NCI-H1930 (cell line): ENCODE measurements at places on chromosomes 3 and 15.

DNA sequence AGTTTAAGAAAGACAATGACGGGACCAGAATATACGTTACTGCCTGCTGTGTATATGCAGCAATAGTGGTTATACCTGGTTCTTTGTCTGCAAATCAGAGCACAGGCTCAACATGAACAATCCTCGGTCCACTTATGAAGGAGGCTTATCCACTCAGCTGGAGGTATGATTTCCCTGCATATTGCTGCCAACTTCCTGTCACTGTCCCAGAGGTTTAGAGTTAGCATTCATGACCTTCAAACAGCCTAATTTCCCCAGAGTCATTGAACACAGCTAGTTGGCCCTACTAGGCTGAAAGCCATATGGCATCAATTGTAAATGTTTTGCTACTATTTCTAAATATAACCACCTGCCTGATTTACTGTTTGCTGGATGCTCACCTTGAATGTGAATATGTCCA, 224.9 kb upstream of the ZNF717 start:
- no peak for DNase-seq

- no peak for DNase-seq
Measured at GRCh38 chr15:57553526-57553925, 38.2 kb upstream of the MYZAP start.

DNA sequence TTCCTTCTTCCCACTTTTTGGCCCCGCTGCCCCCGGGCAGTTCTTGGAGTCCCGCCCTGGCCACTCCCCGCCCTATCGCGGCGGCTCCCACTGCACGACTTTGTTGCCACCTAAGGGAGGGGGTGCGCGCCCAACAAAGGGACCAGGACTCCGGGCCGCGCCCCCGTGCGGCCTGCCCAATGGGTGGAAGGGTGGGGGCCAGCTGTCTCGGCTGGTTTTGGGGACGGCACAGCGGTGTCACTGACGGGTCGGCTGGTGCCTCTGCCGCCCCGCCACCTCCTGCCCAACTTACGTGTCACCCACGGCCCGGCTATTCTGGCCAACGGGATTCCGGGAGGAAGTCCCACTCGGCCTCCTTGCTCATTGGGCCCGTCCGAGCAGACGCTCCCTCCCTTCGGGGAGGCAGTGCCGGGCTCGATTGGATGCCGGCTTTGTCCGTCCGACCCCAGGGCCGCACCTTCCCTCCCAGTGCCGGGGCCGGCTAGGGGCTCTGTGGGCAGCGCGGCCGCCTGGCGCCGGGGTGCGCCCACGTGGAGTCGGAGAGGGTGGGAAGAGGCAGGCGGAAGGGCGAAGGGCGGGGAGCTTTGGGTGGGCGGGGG, at the start of gene GOLIM4:
TSS of gene GOLIM4 (minus strand) at position 314 of the 599 bp plus-strand sequence. CDS start 639 bp downstream, outside the sequence.
- peak; percentile 90 for DNase-seq

GRCh38 chr15:80951941-80952340, 37.7 kb downstream of the MESD start:
- DNase-seq = no peak

GRCh38 chr3:76026379-76026778, 241.0 kb upstream of the ZNF717 start:
- no peak for DNase-seq

DNA sequence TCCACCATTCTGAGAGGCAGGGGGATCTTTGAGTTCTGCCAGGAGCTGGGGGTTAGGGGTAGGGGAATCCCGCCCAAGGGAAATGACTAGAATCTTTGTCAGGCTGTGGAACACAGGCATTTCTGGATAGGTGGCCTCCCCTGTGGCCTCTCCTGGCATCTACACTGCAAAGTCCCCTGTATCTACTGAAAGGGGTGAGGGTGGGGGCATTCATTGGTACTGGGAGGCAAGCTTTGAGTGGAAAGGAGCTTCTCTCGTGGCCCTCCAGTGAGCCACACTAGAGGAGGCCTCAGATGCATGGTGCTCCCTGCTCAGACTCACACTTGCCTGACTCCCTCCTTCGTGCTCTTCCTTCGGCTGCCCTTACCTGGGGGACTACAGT, 59.9 kb downstream of the CCNL1 start:
- DNase-seq = no peak

GRCh38 chr3:143531101-143531500, 317.2 kb downstream of the SLC9A9 start:
- no peak for DNase-seq

- DNase-seq = no peak
Measured at GRCh38 chr15:60363087-60363549, 34.7 kb downstream of the ANXA2 start.

- no peak for DNase-seq
Measured at GRCh38 chr3:137925080-137925479, 84.9 kb upstream of the CLDN18 start.

DNA sequence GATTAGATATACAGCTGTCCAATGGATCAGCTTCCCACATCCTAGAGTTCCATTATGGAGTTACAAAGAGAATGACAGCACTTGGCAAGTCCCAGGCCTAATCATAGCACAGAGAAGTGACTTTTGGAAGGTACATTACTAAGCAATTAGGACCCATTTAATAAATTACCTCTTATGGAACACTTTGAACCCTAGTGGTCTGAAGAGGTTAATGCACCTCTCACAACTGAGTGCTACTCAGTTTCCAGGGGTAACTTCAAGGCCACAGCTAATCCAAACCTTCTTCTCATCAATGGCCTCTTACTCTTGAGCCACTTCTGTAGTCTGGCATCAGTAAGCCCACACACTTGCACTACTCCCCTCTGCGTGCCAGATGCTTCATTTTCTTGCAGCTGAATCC, 34.9 kb upstream of the MEIS2 start:
- DNase-seq = no peak

- DNase-seq = no peak
Measured at GRCh38 chr3:67462187-67462586, 192.2 kb downstream of the SUCLG2 start.

GRCh38 chr15:57290187-57290586, 86.1 kb upstream of the CGNL1 start:
- no peak for DNase-seq

- no peak for DNase-seq
Measured at GRCh38 chr3:179318876-179319275, 4.0 kb upstream of the ZNF639 start.

- DNase-seq = no peak
Measured at GRCh38 chr3:154192225-154192624, 71.0 kb downstream of the ARHGEF26 start.

DNA sequence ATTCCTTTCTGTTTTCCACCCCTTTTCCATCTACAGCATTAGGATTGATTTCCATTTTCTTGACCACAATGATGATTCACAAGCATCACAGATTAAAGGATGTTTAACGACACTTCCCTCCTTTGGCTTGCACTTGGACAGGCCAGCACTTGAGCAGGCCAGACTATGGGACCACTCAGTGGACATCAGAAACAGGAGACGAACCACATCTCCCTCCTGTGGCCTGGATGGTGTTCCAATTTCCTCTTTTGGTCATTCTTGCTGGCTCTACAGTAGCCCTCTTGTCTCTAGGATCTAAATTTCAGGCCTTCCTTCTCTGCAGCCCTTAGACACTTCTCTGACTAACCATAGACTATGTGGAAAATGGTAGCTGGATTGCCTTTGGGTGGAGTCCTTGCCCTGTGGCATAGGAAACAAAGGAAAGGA, 78.8 kb upstream of the BOC start:
- DNase-seq = no peak

DNA sequence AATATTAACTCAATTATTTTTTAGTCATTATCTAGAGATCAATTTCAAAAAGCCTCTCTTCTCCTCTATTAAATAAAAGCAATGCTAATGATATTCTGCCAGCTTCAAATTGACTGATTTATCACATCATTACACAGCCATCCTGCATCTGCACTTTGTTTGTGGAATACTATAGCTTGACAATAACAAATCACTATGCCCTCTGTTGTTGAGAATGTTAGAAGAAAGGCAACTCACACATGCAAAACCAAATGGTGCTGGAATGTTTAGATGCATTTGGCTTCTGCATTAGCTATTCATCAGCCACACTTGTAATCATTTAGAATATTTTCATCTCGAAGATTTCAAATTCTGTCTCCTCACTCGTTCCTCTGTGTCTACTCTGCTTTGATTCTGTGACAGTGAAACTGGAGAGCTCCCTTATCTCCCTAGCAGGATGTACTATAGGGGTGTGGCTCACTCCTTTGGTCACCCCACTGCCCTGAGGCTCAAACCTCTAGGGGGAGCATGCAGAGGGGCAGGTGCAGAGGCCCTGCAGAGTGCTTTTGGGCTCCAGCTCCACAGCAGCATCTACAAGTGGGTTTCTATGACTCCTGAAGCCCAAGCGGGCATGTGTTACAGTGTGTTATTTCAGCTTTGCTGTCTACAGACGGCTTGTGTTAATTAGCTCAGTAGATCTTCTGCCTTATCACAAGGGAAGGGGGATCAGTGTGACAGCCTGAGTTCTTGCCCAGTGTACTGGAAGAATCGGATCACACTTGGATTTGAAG, 454.1 kb upstream of the BCHE start:
- no peak for DNase-seq

DNA sequence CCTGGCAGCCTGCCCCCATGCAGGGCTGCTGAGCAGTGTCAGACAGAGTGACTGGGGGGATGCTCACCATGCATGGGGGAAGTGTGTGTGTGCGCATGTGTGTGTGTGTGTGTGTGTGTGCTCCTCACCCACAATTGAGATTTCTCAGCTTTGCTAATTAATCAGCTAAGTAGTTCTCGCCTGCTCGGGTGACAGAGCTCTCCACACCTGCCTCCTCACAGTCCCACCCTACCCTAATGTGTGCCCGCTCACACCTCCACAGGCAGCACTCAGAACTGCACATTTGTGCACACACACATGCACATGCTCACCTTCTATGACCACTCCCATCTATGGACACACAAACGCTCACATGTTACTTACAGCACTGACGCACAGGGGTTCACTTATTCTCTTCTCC, 37.3 kb downstream of the CACNA2D2 start:
- DNase-seq = no peak

- DNase-seq = no peak
Measured at GRCh38 chr3:31875437-31875836, 105.6 kb downstream of the OSBPL10 start.

GRCh38 chr3:150410311-150411105, 2.4 kb downstream of the TSC22D2 start:
- no peak for DNase-seq
